ENCODE measurements at places on chromosomes 5 and 9.
A peak's percentile ranks its signal among the peaks of the same experiment; 100 is the strongest.

- DNase-seq, result no peak
These were observed 461.1 kb downstream of the ACTL7B start for GRCh38 chr9:108394726-108395125.

- DNase-seq, result no peak
These were observed 62.2 kb downstream of the CFAP77 start for GRCh38 chr9:132472199-132472598.

GRCh38 chr9:72978744-72979143 is 25.9 kb upstream of the ALDH1A1 start:
- no peak for DNase-seq

GRCh38 chr9:92151691-92152393 is 36.6 kb upstream of the SPTLC1 start:
- no peak for DNase-seq

DNA sequence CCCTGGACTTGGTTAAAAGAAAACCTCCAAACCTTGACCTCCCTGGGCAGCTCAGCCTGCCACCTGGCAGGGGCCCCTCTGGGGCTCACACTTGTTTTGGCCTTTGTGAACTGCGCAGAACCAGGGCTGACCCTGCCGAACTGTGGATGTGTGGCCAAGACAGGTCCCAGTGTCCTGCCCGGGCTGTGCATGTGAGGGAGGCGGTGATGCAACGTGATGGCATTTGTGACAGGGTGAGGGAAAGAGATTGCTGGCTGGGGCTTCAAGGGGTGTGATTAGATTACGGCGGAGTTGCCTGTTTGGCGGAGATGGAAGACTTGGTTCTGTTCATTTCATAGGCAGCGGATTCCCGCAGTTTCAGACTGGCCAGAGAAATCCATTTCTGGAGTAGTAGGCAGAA is 30.4 kb upstream of the NKX2-5 start:
- no peak for DNase-seq

GRCh38 chr5:79236362-79236969 is 535 bp downstream of the JMY start:
- DNase-seq, result peak; percentile 9

- DNase-seq, result peak; percentile 23
These were observed 21.1 kb upstream of the TERT start for GRCh38 chr5:1315709-1316587.

- DNase-seq, result no peak
These were observed 130.0 kb downstream of the ENC1 start for GRCh38 chr5:74510476-74511075.

DNA sequence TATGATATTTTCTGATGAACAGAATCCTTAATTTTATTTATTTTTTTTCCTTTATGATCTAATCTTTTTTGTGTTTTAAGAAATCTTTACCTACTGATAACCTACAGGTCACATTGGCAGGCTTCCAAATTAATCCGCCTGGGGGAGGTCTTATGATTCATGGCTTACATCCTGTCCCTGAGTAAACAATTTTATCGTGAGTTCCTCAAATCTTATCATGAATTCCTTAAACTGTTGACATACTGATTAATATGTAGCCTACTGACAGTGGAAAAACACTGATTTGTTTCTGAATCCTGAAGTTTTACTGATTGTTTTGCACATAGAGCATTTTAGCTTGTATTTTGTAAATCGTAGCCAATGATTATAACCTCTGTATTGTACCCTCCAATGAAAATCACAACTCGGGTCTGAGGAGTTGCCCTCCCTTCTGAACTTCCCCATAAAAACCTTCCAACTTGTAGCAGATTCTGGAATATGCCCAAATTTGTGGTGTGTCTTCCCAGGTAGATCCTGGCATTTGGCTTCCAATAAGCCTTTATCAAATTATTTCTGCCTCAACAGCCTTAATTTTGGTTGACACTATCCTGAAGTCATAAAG is 105.6 kb downstream of the VCAN start:
- DNase-seq, result no peak

DNA sequence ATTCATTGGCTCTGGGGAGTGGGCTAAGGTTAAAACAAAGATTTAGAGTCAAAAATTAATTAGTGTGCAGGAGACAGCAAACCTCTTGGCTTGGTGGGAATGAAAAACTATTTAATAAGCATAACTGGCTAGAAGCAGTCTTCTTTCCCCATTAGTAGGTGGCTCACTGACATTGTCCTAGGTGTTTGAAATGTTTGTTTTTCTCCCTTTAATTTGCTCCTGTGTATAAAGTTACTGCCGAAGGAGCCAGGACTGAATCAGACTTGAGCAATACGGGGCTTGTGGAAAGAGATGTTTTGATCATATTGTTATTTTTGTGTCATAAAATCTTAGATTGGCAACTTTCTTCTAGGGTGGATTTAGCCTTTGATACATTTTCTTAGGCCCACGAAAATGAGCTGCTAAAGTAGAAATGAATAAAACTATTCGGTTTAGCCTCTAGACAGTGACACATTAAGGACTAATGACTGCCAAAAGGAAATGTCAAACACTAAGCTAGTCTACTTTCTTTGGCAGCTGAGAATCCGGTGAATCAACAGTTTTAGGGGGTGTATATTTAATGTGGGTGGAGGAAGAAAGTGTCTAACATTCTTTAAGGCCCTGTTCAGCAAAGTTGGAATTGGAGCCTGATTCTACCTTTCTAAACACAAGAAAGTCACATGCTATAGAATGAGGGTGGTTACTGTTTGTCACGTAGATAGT is 30.2 kb downstream of the LRRTM2 start:
- DNase-seq, result no peak

DNA sequence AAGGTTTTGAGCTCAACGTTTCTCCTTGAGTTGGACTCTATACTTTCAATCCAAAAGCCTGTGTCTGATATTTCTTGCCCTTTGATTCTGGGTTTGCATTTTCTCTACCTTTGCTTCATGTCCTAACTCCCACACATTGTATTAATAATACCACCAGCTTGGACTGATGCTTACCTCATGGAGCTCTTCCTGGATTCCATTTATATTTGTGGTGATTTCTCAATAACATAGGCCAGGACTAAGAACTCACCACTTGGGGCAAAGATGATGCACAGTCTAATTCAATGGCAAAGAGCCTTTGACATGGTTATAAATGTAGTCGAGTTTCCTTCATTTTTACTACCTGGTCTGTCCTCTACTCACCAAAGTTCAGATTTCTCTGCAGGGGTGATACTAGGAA is 27.5 kb upstream of the EFNA5 start:
- DNase-seq, result no peak

- no peak for DNase-seq
These were observed 501.7 kb downstream of the ARHGEF28 start for GRCh38 chr5:74127381-74128320.

DNA sequence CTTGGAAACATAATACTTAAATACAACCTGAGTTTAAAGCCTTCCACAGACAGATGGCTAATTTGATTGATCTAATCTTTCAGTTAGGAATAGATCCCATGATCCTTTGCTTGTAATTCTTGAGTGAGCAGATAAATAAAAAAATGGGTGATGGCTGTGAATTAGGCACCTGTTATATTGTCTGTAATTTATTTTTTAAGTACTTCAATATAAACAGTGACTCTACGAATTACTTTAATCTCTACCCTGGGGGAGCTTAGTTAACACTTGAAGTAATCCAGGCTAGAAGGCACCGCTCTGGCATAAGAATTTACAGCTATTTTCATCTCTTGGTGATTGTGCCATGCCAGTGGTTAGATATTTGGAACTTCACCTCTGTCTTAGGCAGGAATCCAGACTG is 9.0 kb downstream of the EGFLAM start:
- no peak for DNase-seq

DNA sequence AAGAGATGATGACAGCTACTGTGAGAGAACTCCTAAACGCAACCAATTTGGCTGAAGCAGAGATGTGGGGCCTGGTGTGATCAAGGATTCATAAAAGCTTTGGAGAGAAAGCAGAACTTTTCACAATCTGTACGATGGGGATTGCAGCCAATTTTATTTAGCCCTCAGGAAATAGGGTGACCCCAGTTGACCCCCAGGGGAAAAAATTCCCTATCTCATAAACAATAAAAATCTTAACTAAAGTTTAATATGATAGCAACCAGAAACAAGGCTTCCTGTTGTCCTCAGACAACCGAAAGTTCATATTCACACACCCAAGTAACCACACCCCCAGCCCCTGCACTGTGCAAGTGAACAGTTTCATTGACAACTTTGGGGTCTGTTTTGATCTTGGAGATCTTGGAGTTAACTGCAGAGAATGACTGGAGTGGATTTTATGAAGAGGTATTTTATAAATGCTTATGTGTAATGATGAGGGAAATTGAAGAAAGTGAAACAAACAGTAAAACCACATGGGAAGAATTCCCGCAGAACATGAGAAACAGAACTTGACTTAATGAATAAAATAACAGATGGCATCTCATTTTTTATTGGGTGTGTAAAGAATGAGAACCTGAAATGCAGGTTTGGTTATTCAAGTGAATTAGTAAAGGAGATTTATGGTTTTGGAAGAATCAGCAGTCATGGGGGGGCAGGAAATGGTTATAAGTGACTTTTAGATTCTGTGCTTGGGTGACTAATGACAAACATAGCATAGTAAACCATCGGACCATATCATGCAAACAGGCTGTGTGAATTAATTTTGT is 94.5 kb downstream of the PDE4D start:
- no peak for DNase-seq

DNA sequence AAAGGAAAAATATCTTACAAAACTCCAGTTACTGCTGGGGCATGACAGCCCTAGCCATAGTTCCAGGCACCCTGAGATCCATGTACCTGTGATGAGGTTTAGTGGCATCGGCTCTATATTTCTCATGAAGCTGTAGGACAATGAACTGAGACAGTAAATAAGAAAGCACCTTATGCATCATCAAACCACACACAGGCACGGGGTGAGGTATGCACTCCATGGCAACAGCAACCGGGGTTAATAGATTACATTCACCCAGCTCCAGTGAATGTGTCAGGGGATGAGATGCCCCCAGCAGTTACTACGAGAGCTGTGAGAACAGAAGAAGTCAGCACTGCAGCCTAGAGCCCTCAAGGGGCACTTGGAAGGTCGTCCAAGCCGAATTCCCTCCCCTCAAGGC is 162.0 kb upstream of the S1PR3 start:
- DNase-seq, result peak; percentile 29

DNA sequence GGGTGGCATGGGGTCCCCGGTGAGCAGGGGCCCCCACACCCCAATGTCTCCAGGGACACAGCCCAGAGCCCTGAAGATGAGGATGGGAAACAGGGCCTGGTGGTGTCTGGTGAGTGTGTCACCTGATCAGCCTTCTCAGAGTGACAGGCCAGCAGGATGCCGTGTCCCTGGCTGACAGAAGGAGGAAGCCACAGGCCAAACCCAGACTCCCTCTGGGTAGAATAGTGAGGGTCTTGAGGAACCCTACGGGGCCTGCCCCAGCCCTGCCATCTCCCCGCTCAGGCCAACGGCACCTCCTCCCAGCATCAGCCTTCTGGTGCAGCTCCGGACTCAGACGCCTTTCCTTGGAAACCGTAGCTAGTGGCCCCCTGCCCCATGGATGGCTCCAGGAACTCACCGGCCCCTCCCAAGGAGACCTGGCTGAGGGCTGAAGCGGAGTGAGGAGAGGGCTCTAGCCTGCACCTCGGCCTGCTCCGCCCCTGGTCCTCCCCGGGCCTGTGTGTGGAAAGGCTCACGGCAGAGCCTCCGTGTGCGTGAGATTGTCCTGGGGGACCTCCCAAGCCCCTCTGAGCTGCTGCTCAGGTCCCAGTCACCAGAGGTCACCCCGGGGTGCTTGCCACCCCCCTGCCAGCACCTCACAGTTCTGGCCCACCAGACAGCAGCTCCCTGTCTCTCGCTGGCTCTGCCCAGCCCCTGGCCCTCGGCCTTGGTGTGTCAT is 6.0 kb downstream of the RALGDS start:
- no peak for DNase-seq

- DNase-seq, result no peak
These were observed 104.0 kb downstream of the EBF1 start for GRCh38 chr5:158995694-158996173.

GRCh38 chr5:101860145-101860544 is 435.9 kb downstream of the SLCO4C1 start:
- DNase-seq, result no peak

GRCh38 chr9:122080986-122081385 is 12.1 kb downstream of the TTLL11 start:
- no peak for DNase-seq

DNA sequence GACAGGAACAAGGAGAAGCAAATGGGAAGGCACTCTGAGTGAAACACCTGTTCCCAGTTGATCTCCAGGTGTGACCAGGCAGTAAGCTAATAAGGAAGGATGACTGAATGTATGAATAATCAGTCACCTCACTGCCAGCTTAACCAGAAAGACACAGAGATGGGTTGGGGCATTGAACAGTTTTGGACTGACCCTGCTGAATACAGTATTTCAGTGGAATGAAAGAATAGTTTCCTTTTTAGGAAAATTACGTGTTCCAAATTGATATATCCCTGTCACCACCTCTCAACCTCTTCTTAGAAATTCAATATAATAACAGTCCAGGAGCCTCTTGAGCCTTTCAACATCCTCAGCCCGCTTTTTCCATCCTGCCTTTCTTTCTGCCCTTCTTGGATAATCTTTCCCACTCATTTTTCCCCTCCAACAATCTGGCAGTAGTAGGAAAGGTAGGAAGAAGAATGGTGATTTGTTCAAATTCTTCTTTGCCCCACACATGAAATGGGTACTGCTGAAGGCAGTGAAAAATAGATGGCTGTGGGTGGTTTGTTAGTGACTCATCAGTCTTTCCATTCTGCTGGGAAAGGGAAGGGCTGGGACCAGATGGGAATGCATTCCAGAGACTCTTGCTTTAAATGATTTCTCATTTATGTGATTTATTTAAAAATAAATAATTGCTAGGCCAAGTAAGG is 117.9 kb downstream of the ZSWIM6 start:
- DNase-seq, result no peak

DNA sequence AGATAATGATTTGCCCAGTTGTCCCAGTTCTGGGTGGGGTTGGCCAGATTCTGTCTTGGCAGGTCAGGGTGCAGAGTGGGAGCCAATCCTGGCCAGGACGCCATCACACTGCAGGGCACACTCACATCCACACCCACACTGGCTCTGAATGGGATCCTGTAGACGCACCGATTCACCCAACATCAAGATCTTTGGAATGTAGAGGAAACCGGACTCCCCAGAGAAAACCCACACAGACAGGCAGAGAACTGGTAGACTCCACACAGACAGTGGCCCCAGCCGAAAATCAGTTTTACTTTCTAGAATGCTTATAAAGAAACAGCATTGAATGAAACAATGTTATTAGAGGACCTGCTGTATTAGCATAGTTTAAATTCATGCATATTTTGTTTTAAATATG is 343.1 kb upstream of the DAB2 start:
- no peak for DNase-seq
